ENCODE measurements at places on chromosomes 3 and 15.

GRCh38 chr3:112121577-112122547 is 11.2 kb downstream of the GCSAM start:
- DNase-seq, result no peak

DNA sequence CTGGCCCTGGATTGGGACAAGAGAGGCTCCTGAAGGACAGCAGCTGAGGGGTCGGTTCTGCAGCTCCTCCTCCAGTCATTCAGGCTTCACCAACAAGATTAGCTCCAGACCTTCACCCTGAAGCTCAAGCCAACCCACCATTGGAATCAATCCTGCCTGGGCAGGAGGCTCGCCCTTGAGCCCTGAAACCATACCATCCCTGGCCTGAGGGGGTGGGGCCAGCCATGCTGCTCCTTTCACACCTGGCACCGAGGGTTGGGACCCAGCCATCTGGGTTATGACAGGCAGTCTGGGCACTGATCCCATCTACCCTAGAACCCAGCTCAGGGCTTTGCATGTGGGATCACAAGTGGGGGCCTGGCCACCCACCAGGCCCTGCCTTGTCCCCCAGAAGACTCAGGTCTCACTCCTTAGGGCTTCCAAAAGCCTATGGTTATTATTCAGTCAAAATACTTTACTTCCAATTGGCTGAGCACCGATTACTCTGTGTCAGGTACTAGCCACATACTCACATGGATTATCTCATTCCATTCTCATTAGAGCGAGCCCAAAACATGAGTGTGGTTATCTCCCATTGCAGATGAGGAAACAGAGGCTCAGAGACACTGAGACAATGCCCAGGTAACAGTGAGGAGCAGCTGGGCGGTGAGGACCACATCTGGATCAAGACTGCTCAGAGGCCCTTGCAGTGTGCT is 3.1 kb downstream of the ABHD14B start:
- no peak for DNase-seq

- no peak for DNase-seq
Measured at GRCh38 chr3:18114894-18115293, 310.2 kb downstream of the SATB1 start.

DNA sequence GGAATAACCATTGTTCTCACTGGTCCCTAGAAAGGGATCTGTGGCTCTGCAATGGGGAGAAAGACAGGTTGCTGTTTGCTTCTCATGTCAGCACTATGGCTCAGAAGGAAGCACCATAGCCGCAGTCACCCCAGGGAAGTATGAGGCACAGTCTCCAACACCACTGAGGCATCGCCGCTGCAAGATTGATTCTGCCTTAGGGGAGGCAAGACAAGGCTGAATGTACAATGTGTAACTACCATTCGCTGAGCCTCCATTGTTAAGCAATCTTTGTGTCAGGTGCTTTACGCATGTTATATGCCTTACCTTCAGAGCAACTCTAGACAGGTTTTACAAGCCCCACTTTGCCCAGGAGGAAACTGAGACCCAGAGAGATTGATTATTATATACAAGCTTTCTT is 100.7 kb upstream of the KCNMB2 start:
- DNase-seq, result no peak

DNA sequence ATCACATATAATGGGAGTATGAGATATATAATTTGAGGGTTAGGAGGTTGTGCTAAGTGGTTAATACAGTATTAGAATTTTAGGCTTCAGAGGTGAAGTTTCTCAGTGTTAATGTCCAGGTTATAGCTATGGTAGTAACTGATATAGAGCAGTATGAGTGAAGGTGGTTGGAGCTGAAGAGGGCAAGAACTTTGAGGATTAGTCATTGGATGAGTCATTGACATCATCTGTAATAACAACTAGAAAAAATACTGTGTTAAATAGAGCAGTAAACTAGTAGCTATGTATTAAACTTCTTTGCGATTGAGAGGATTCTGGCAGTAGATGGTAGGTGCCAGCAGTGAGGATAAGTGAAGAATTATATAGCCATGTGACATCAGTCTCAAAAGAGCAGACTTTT is 47.5 kb upstream of the EIF3J start:
- no peak for DNase-seq

DNA sequence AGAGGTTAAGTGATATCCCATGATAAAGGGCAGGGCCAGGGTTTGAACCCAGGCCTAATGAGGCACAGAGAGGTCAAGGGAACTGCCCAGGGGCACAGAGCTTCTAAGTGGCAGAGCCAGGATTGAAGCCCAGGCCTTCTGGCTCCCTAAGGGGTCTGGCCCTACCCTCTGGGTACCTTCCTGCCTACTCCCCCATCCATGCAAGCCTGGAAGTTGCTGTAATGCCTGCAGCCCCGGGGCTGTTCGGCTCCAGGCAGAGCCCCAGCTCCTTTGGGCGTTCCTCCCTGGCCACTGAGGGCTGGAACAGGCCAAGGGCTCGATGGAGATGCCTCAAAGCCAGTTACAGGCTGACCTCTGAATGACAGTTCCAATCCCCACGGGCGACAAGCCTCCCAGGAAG is 4.5 kb downstream of the GRIP2 start:
- DNase-seq, result no peak

- peak; percentile 21 for DNase-seq
Measured at GRCh38 chr3:78029775-78030174, 989.9 kb downstream of the ROBO2 start.

GRCh38 chr3:3665961-3666640 is 133.1 kb upstream of the LRRN1 start:
- DNase-seq, result no peak

- DNase-seq, result peak; percentile 21
Measured at GRCh38 chr3:41629072-41629471, 332.8 kb downstream of the ULK4 start.

GRCh38 chr3:78343221-78343620 is 1303.3 kb downstream of the ROBO2 start:
- DNase-seq, result no peak

DNA sequence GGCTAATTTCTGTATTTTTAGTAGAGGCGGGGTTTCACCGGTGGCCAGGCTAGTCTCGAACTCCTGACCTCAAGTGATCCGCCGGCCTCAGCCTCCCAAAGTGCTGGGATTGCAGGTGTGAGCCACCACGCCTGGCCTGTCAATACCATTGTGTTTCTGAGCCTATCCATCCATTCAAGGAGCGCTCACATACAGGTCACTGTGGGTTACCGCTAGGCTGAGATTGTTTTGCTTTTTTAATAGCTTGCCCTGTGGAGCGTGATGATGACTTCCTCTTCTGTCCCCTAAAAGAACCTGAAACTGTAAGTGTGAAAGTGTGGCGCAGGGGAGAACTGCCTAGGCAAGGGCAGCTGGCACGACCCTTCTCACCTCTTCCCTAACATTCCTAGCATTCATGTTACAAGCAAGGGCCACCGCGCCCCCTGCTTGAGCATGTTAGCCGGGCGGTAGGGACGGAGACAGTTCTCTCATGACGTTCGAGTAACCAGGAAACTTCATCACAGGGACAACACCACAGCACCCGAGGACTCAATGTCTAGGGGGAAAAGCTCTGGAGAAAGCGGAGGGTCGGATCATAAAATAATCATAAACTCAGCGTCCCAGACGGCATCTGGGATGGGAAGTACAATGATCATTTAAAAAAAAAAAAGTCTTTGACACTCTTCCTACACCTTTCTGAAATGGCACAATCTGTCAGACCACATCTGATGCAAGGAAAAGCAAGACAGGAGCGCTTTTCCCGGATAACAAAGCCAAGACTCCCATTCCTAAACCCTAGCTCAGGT is 790 bp downstream of the LAMP3 start:
- peak; percentile 67 for DNase-seq

- DNase-seq, result no peak
Measured at GRCh38 chr3:185935465-185936272, 2.1 kb downstream of the TRA2B start.

- DNase-seq, result no peak
Measured at GRCh38 chr3:24387493-24387892, 107.2 kb downstream of the THRB start.

DNA sequence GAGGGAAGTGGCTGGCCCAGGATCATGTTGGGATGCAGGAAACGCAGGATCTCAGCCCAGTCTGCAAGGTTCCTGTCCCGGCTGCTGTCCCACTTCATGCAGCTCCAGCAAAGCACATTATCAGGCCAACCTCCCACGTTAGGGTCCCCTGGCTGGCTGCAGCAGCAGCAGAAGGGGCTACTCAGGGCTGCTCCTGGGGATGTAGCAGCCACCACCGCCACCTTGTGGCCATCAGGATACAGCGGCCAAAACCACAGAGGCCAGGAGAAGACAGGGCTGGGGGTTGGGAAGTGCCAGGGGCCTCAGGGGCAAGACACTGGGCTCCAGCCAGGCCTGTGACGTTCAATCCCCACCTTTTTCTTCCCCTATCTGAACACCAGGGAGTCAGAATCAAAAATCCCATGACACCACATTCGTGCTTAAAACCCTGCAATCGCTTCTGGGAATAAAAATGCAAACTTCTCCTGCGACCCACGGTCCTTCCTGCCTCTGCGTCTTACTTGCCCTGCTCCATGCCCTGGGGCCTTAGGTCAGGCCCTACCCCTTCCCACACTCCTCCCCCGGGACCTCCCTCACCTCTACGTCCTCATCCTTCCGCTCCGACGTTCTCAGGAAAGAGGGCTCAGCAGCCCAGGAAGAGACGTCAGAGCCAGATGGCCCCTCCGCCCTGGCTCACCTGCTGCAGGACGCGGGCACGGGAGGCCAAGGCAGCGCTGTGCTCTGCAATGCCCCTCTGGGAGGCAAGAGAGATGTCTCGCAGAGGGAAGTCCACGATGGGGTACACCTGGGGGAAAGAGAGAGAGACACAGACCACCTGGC is 21.5 kb downstream of the SSUH2 start:
- DNase-seq, result peak; percentile 94

DNA sequence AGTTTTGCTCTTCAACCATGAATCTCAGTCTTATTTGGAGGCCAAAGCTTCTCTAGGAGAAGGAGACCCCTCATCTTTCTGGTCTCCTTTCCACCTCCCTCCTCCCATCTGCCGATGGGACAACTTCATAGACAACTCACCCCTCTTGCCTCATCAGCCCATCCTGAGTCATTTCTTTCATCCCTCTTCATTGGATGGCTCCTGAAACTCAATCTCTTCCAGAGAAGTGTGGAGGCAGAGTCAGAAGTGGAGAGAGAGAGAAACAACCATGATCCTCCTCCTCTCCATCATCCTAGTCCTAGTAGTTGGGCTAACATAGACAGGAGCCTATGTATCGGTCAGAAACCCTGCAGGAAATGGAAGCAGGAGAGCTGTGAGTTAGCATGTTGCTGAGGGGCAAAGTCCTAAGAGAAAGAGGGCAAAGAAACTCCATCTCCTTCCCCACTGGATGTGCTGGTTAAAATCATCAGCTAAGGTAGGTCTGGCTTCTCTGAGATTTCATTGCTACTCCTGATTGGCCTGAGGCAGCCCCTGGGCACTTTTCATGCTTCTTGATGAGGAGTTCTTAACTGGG is 21.3 kb upstream of the HCN4 start:
- no peak for DNase-seq

- DNase-seq, result peak; percentile 7
Measured at GRCh38 chr15:42932833-42933515, 12.4 kb upstream of the TTBK2 start.

- no peak for DNase-seq
Measured at GRCh38 chr15:49606594-49606993, 14.0 kb downstream of the FAM227B start.

- no peak for DNase-seq
Measured at GRCh38 chr3:149527531-149528339, 53.2 kb downstream of the TM4SF4 start.

DNA sequence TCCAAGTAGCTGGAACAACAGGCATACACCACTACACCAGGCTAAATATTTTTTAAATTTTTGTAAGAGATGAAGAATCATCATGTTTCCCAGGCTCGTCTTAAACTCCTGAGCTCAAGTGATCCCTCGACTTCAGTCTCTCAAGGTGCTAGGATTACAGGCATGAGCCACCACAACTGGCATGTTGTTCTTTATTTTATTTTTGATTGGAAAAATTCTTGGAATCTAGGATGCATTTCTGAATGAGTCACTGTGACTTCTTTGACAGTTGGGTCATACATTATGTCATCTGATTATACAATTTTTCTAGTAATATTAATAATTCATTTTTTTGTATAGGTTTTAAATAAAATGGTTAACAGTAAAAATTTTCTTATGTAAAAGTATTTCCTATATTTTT is 870.2 kb downstream of the SI start:
- DNase-seq, result no peak

DNA sequence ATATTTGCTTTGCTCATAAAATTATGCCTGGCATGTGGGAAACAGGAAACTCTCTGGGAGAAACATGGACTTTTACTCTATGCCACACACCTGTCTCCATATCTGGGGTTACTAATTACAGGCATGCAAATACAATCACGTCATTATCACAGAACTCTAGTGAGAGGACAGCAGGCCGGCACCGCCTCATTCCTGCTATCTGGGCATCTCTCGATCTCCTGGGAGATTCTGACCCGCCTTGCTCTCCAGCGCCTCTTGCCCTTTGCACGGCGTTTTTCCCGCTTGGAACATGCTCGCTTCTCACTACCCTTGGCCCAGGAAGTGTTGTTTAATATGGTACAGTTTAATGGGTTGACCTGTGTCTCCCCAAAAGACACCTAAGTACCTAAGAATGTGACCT is 45.4 kb upstream of the PARL start:
- DNase-seq, result no peak

DNA sequence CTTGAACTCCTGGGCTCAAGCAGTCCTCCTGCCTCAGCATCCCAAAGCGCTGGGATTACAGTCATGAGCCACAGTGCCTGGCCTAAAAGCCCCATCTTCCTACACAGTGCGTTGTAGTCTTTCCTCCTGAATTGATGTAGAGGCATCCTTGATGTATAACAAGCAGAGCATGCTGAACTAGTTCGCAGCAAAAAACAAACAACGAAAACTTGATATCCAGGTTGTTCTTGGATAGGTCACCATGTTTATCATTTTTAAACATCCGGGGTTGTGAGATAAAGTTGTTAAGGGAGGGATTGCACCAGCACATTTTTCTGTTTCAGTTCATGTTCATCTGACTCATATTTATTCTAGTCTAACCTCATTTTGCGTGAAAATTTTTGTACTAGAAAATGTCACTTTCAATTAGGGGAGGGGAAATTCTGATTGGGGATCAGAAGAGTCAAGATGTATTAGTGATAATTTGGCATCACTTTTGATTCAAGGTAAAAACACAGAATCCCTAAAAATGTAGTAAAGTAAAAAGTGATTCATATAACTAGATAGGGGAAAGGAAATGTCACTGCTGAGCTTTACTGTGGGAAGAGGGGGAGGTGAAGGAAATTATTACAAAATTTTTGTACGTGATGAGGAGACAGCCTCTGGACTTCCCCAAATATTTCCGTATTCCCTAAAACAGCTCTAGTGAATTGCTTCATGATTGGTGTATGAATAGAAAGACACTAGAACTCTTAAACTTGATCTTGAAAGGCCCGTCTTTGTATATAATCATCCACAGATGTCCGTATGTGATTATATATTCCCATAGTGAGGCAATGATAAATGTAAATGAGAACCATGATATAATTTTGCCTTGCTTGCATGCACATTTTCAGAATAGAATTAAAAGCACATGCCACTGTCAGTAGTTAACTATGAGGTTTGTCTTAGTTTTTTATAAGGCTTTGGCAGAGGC is 22.9 kb downstream of the RAB8B start:
- DNase-seq, result no peak
